ENCODE measurements at places on chromosomes 5 and 9.

DNA sequence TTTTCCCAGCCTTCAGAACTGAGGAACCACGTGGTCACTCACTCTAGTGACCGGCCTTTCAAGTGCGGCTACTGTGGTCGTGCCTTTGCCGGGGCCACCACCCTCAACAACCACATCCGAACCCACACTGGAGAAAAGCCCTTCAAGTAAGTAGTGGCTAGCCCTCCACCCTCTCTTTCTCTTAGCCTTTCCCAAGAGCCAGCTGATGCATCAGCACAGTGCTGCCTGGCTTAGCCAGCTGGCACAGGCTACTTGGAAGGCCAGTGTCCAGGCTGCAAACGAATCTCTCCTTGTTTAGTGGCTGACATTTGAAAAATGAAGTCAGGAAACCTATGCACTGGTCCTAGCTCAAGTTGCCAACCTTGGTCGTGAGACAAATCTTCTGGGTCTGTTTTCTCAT, 91.1 kb downstream of the PRDM6 start:
- peak; percentile 11 for DNase-seq

- DNase-seq, result no peak
Measured at GRCh38 chr5:148875205-148875875, 48.9 kb downstream of the ADRB2 start.

- no peak for DNase-seq
Measured at GRCh38 chr9:72332351-72332750, 32.7 kb downstream of the ZFAND5 start.

GRCh38 chr5:141692533-141692888, 10.5 kb upstream of the ARAP3 start:
- DNase-seq, result no peak

DNA sequence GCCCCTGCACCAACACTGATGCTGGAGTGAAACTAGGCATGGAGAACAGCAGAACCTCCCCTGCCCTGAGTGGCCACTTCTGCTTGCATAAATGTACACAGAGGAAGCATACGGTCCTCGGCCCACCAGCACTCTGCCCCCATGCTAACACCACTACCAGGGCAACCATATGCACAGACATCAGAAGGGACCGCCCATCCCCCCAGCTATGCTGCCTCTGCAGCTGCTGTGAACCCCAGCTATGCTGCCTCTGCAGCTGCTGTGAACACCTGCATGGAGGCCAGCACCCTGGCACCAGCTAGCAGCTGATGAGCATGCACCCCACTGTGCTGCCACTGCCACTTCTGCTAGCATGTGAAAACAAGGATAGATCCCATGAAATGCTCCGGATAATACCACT, 250.3 kb downstream of the TUSC1 start:
- DNase-seq, result no peak

GRCh38 chr9:72360324-72360723, 4.7 kb downstream of the ZFAND5 start:
- no peak for DNase-seq

DNA sequence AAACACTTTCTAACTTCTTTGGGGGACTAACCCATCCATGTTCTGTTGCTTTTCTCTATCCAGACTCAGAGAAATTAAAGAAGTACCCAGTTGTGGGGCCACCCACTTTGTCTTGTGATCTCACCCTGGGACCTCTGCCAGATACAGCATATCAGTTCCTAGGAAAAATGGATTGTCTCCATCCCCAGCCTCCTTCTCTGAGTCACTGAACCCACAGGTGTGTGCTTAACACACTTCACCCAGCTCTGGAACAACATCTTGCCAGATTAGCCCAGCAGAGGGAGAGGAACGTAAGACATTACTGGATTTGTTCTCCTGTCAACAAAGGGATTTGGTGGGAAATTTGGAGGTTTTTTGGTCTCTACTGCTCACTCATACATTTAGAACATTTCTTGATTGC, 19.2 kb downstream of the FAM240B start:
- peak; percentile 50 for DNase-seq

DNA sequence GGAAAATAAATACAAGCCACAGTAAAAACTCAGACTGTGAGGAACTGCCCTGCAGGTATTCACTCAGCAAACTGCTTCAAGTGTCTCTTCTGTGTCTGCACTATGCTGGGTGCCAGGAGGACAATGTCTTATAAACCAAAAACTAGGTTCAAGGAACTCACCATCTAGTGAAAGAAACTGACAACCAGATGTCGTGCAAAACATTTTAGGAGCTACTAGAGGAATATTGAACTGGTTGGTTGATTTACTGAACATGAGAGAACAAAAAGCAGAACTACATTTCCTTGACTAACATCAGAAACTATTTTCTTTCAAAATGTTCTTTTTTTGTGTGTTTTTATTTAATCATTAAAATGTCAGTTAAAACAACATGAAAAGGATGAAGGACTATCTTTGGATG, 35.2 kb downstream of the ZNF366 start:
- DNase-seq, result no peak

- DNase-seq, result no peak
Measured at GRCh38 chr9:33103501-33104281, 27.2 kb upstream of the SMU1 start.

DNA sequence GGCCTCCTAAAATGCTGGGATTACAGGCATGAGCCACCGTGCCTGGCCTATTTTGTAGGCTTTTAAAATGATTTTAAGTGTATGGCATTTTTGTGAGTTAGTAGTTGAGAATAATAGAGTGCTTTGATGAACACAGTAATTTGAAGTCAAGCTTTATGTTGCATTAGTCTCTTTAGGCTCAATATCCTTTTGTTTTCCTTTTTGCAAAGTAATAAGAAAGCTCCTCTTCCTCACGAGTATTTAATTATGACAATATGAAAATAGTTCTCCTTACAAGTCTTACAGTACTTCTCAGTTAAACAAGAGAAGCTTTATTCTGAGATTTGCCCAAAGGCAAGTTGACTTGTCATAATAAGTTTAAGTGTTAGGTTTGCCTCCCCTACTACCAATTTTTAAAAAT, 69.0 kb downstream of the TJP2 start:
- no peak for DNase-seq

- no peak for DNase-seq
Measured at GRCh38 chr9:489198-490197, 274.8 kb downstream of the DOCK8 start.

DNA sequence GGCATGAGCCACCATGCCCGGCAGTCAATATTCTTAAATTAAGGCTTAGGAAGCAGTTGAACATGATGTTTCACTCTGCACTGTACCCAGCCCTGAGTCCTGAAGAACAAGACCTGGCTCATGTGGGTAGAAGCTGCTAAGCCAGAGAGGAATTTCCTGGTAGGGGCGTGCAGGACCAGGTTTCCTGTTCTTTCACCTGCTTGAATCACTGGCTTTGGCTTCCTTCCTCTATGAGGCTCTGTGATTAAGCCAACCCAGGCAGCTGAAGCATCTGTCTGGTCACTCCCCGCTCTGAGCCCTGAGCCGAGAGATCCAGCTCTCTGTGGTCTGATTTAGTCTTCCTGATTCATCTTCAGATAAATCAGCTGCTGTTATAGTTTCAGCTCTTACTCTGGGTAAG, 29.1 kb downstream of the CFAP77 start:
- DNase-seq, result no peak

GRCh38 chr5:1668141-1668721, 131.4 kb downstream of the MRPL36 start:
- DNase-seq, result peak; percentile 93

GRCh38 chr9:125763394-125763801, 16.2 kb downstream of the PBX3 start:
- DNase-seq, result no peak

DNA sequence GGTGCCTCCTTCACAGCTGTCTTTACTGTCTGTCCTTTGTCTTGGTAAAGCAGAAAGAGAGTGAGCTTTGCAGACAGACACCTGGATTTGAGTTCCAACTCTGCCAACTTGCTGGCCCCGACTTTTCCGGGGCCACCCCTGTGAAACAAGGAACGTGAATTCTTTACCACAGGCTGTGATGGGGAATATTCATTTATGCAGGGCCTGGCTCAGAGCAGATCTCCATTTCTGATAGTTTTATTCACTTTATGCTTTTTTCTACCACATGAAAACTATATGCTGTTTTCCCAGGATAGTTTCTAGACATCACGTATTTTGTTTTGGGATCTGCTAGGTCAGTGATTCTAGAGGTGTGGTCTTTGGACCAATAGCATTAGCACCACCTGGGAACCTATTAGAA, 211.8 kb downstream of the GRIA1 start:
- DNase-seq, result no peak

GRCh38 chr5:21644032-21644431, 1209.1 kb downstream of the CDH12 start:
- no peak for DNase-seq

GRCh38 chr9:32142074-32142473, 242.4 kb upstream of the ACO1 start:
- no peak for DNase-seq

All from head of caudate nucleus (tissue), 42 donors.